Neural progenitor cell (in vitro differentiated cells): ENCODE measurements at places on chromosomes 2 and 18.

DNA sequence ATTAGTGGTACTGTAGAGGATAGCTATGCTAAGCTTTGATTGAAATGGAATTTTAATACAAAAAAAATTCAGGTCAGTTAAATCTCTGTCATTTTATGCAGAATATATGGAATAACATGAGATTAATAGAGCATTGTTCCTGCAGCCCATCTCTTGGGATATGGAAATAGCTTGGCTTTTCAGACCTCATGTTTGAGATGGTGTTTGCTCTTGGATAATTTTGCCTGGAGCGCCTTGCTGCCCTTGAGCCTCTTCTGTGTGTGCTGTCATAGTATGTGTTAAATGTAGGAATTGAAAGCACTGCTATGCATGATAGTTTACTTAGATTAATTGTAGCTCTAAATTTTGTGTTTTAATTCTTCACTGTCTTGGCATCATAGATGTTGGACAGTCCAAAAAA lies 27.7 kb downstream of the GALNT1 start:
- DNase-seq = no peak

- no peak for DNase-seq
Measured at GRCh38 chr2:157197848-157198247, 59.7 kb upstream of the GALNT5 start.

GRCh38 chr2:23246992-23247683 lies 137.8 kb upstream of the KLHL29 start:
- no peak for DNase-seq

- no peak for DNase-seq
Measured at GRCh38 chr2:50515638-50516037, 516.3 kb downstream of the NRXN1 start.

DNA sequence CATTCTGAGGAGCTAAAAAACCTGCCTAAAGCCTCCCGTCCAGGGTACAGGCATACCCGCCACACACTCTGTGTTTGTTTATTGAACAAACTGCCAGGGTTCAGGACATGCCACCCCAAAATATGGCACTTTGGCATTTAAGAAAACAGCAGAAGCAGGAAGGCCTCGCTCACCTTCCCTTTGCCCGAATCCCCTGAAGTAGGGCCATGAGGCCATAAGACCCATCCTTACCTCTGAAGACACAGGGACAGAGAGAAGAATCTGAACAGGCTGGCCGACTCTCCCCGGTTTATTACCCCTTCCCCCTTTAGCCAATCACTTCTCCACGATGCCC lies 1.7 kb upstream of the NEURL3 start:
- DNase-seq = no peak

GRCh38 chr2:175414882-175415487 lies 233.5 kb upstream of the ATP5MC3 start:
- DNase-seq = peak; percentile 72

DNA sequence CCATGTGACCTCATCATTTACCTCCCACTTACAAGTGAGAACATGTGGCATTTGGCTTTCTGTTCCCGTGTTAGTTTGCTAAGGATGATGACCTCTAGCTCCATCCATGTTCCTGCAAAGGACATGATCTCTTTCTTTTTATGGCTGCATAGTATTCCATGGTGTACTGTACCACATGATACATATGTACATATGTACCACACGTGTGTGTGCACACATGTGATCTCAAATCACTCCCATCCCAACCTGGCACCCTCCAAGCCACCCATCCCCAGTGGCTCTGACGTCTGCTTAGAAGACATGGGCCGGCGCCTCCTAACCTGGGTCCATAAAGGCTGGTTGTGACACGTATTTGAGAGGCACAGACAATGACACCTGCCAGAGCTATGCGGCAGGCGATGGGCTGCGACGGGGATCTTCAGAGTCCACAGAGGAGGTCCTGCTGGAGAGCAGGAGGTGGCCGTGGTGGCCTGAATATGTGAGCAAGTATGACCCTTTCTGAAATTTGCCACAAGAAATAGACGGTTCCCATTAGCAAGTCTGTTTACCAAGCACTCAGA lies 8.8 kb upstream of the SALL3 start:
- no peak for DNase-seq

DNA sequence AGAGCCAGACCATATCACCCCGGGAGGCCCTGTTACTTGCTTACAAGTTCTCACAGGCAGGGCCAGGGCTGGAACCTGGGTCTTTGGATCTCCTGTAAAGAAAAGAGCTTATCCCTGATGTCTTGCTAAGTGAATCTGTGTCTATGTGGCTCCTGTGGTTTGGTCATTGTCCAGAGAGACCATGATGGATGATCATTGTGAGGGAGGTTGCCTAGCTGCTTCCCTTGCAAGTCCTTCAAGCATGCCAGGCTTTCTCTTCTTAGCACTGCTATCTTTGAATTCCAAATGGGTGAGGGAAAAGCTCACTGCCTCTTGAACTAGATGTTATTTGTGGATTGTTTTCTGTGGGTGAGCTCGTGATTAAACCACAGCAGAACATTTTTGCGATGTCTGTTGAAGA lies 151.6 kb downstream of the FSHR start:
- no peak for DNase-seq

DNA sequence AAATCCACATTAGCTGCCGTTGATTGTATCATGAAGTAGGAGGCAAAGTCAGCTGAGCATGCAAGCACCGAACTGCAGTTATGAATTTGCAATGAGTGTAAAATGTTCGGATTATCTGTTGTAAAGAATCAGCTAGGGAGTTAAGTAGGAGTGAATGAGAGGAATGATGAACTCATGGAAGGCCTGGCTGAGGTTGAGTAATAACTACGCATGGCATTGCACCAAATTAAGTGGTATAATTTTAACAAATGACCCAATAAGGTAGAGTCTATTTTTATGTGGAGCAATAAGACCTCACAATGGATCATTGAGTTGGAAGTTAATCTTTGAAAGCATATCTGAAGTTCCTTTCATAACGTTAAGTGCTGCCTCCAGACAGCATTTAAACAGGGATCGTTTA lies 288.2 kb upstream of the CHST9 start:
- DNase-seq = no peak

DNA sequence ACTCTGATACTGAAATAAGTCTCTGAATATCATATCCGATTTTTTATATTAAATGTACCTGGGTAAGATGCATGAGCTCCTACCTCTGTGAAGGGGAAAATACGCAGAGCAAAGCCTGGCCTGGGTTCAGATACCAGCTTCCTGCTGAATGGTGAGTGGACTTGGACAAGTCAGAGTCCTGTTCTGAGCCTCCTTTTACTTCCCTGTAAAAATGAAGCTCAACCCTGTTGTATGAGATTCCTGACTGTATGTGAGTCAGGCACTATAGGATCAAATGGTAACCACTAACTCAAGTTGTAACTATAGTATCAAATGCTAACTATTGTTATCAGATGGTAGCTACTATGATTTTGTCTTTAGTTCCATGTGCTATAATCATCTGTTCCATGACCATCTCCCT lies 561.7 kb downstream of the CNTNAP5 start:
- no peak for DNase-seq

GRCh38 chr2:172207911-172208310 lies 105.2 kb upstream of the DLX2 start:
- DNase-seq = no peak

GRCh38 chr18:9474108-9474982 lies 968 bp upstream of the RALBP1 start:
- peak; percentile 11 for DNase-seq

DNA sequence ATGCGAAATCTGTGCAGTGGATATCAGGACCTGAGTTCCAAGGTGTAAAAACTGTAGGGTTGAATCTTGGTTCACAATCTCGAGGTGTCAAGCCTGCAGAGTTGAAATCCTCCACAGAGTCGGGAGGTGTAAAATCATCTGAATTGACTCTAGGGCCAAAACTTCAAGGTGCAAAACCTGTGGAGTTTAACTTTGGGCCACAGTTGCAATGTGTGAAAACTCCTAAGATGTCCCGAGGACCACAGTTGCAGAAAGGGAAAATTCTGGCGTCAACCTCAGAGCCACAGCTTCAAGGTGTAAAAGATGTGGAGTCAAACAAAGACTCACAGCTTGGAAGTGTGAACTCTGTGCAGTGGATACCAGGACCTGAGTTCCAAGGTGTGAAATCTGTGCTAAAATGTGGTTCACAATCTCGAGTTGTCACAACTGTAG lies 9.8 kb upstream of the ZNF512 start:
- no peak for DNase-seq

DNA sequence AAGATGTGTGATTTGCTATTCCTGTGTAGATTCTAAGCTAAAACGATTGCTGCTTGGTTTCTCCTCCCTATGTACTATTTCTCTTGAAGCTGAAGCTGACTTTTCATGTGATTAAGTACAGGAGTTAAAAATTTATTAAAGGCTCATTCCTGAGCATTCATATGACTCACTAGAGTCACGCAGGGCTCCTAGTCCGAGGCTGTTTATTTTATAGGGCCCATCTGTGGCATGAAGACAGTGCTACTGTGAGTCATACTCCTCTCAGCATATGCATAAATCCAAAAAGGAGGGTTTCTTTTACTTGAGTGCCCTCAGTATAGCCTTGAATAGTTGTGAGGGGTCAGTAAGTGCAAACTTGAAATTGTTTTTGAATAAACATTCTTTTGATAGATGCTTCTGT lies 378.8 kb downstream of the PTPRM start:
- DNase-seq = no peak

DNA sequence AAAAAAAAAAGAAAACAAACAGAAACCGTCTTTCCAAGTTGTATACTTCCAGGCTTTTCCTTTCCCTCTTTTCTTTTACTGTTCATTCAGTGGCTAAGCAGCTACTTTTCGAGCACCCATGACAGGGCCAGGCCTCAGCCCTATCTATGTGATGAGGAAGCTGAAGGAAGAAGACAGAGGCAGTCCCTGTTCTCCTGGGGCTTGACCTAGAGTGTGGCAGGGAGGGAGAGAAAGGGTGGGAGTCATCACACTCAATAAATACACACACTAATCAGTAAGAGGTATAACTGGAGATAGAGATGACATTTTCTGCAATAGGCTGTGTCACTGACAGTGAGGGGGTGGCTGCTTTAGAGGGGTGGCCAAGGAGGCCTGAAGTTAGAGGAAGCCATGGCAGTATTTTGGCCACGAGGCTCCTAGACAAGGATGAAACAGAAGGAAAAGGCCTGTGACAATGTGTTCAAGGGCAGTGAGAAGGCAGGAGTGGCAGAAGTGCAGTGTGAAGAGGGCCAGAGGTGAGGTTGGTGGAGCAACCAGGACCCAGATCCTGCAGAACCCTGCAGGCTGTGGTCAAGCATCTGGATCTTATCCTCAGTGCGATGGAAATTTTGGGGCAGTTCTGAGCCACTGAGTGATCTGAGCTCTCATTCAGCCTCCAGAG lies 131.8 kb upstream of the TTC39C start:
- no peak for DNase-seq

DNA sequence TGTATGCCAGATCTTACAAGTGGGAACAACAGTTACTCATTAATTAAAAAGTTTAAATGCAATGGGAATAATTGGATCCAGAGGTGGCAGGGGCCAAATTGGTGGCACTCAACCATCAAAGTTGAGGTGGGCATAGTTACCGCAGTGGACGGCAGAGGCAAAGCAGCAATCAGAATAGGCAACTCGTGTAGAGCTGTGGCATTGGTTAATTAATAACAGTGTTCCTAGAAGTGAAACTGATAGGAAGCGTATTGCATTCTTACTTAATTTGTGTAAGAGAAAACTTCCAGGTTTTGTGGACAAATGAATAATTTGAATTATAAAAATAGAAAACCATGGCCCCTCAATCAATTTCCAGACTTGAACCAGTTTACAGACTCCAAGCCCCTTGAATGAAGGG lies 1068.2 kb upstream of the ACVR2A start:
- no peak for DNase-seq

GRCh38 chr2:236051351-236051750 lies 116.8 kb downstream of the GBX2 start:
- DNase-seq = no peak

GRCh38 chr2:239118675-239119211 lies 270.9 kb downstream of the TWIST2 start:
- no peak for DNase-seq

DNA sequence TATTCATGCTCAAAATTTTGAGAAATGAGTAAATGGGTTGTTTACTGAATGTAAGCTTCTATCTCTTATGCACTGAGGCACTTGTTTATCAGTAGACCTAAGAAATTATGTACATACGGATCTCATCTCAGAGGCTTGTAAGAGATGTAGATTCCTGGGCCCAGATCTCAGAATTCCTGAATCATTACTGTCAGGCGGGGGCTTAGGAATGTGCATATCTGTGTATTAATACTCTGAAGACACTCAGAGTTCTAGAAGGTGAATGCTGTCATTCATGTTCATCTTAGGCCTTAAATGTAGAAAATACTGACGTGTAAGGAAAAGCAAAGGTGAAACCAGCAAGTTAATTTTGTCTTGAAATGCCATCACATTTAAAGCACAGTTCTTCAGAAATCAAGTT lies 169.6 kb downstream of the FMNL2 start:
- no peak for DNase-seq

DNA sequence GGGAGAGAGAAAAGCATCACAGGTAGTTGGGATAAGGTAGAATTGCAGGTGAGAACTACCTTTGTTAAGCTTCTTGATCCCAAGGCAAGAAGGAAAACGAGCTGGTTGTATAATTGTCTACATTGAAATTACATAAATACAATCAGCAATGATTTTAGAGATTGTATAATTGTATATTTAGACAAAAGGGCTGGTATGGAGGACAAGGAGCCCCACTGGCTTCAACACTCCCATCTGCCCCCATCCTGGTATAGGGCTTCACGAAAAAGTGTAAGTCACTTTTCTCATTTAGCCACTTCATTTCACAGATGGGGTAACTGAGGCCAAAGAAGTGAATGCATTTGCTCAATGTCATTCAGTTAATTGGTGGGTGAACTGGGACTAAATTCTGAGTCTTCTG lies 103.3 kb downstream of the MYCN start:
- no peak for DNase-seq

DNA sequence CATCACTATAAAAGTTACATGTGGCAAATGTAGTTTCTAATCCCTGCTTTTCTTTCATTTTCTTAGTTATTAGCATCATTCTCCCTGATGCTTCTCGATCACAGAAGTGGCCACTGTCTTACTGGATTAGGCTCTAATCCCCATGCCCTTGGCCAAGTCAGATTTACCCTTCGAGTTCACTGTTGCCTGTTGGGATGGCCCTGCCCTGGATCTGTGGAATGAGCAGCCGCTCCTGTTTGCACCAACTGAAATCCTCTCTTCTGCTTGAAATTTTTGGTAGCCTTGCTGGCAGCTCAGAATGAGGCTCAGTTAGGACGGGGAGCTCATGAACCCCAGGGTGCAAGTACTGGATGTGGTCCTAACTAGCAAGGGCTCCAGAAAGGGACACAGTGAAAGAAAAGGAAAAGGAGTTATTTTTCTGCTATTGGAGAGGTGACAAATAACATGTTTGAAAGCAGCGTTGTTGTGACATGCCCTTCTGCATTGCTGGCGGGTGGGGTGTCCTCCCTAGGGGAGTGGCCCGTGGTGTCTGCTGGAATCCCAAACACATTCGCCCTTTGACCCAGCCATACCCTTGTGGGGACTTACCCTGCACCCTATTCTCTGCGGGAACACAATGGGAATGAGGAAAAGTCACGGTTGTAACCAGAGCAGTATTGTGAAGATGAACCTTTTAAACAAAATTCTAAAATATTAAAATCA lies 34.5 kb downstream of the RBFA start:
- no peak for DNase-seq
